ENCODE measurements at places on chromosomes 3 and 15.

DNA sequence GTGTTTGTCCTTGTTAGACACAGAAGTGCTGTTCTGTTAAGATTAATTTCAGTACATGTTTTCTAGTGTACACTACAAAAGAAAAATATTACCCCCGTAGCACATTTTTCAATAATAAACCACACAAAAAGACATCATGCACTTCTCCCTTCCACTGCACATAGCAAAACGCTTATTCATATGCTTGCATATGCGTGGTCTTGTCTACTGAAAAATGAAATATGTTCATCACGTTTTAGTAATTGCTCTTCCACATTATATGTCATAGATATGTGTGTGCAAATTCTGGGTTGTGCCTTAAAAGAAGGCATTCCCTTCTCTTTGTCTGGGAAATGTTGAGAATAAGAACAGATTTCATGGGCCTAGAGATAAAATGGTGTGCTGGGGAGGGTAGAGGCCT lies 353.9 kb downstream of the NSUN3 start:
- DNase-seq: no peak

DNA sequence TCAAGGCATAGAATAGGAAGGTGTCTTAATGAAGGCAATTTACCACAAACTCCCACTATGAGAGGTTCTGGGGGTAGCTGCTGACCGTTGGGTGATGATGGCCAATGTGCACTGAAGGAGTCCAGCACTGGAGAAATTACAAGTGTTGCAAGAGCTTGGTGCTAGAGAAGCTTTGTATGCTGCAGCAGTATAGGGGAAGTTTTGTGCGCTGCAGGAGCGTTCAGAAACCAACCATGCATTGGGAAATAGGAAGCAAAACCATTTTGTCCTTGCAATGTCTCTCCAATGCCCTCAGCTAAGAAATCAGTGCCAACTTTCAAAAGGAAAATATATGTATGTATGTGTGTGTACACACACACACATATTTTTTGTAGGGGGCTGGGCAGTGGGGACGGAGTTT lies 441.6 kb upstream of the NAALADL2 start:
- DNase-seq: no peak

DNA sequence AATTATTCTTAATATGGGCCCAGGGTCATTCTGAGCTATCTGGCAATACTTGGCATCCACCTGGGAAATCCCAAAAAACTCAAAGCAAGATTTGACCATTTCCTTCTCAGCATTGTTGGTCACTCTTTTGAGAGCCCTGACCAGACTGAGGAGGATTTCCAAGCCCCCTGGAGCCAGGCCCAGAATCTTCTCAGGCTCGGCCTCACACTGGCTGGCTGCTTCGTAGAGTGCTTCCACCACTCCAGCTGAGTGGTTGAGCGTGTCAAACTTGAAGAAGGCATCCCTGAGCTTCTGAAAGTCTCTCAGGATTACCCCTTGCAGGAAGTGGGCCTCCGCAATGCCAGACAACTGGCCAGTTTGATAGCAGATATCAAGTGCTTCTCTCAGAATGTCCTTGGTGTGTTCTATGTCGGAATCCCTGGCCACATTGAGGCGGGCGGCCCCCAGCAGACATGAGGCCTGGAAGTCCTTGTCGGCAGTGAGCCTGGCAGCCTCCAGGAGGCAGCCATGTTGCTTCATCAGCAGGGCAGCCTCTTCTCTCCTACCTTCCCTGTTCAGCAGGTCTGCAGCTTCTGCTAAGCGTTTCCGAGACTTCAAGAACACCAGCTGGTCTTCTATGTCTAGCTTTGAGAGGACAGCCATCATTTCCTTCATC lies 68.9 kb upstream of the DCLK3 start:
- no peak for DNase-seq

- no peak for DNase-seq
These were observed 234.8 kb upstream of the TRIM42 start for GRCh38 chr3:140443073-140443472.

DNA sequence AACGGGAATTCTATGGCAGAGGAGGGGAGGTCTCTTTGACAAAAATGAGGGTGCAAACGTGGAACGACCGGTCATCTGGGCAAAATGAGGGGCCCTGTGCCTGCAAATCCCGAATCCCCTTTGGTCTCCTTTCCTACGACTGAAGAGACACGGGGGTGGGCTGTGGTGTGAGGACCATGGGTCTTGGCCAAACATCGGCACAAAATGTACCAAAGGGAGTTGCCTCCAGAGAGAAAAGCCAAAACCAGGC lies 498 bp downstream of the ZNF280D start:
- no peak for DNase-seq

DNA sequence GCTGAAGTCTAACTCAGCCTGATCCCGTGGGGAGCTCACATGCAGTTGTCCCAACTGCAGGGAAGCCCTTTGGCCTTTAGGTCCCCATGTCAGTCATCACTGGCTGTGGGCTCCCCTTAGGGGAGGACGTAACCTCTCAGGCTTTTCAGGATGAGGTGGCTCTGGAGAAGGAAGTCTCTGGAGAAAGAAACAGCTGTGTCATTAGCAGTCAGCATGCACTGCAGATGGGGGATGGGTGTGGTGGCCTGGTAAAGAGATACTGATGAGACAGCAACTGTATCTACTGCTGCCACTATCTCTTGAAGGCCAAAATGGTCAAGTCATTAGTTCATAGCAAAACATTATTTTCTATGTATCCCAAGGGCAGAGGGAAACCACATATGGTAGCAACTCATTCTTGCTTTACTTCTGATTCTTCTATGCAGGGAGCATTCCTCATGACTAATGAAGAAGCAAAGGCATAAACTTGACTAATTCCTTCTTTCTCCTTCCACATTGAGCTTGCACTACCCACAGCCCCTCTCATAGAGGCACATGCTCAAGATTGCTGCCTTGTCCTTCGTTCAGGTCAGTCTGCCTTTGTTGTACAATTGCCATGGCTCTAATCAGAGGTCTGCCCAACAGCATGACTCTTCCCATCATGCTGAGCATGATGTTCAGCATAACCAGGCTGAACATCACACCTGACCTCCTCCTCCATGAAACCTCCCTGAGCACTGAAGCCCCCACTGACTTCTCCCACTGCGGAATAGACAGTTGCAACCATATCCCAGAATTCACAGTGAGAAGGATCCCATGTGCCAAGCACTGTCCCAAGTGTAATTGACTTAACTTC lies 47.8 kb upstream of the TMEM158 start:
- DNase-seq: no peak

- DNase-seq: no peak
These were observed 18.8 kb upstream of the BCL6 start for GRCh38 chr3:187763850-187764648.

GRCh38 chr3:85571835-85572234 lies 613.0 kb downstream of the CADM2 start:
- DNase-seq: no peak

GRCh38 chr3:64353226-64353625 lies 128.0 kb upstream of the PRICKLE2 start:
- DNase-seq: no peak

DNA sequence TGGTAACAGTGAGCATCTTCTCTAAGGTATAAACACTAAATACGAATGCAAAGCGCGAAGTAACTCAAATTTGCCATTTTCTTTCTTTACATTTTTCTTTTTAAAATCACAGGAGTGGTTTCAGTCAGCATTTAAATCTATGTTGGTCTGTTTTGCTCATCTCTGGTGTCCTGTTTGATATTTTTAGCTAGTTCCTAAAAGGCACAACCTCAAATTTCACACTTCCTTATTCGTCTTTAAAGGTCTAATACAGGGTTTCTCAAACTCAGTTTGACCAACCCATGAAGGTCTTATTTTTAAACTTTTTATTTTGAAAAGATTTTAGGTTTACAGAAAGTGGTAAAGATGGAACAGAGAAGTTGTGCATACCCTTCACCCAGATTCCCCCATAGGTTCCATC lies 201.1 kb downstream of the MAGI1 start:
- no peak for DNase-seq

- DNase-seq: no peak
These were observed 681 bp downstream of the CTDSPL start for GRCh38 chr3:37862219-37862902.

DNA sequence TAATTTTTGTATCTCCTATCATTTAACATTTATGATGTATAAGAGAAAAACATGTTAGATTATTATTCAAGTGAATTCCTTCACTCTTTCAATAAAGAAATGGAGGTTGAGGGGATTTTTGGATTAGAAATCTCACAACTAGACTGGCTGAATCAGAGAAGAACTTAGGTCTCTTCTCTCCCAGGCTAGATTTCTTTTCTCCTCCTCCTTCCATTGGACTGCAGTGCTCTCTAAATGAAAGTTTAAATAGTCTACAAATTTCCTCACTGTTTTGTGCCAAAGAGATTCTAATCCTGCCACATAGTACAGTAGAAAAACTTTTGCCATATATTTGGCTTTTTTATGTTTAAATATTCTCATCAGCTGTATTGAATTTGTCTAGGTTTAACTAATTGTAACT lies 65.8 kb downstream of the ECT2 start:
- no peak for DNase-seq

Measured in naive thymus-derived CD8-positive, alpha-beta T cell (primary cell).